ENCODE measurements at places on chromosomes 7 and 10.
A peak's percentile ranks its signal among the peaks of the same experiment; 100 is the strongest.

GRCh38 chr10:34462056-34462455 is 353.0 kb downstream of the PARD3 start:
- DNase-seq = no peak

GRCh38 chr7:12802070-12802469 is 114.6 kb downstream of the ARL4A start:
- no peak for DNase-seq

DNA sequence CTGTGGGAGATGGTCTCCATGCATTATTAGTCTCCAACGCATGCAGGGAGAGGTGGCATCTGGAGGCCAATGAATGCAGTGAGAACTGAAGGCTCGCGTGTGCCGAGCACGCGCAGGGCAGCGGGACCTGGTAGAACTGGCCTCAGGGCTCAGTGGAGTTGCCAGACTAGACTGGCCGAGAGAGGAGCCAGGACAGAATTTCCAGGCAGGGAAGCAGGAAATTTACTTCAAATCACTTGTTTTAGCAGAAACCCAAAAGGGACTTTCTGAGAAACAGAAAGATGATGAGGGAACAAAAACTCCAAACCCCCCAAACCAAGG is 311.0 kb upstream of the IMMP2L start:
- DNase-seq = no peak

GRCh38 chr10:11742779-11743298 is 657 bp downstream of the ECHDC3 start:
- no peak for DNase-seq

DNA sequence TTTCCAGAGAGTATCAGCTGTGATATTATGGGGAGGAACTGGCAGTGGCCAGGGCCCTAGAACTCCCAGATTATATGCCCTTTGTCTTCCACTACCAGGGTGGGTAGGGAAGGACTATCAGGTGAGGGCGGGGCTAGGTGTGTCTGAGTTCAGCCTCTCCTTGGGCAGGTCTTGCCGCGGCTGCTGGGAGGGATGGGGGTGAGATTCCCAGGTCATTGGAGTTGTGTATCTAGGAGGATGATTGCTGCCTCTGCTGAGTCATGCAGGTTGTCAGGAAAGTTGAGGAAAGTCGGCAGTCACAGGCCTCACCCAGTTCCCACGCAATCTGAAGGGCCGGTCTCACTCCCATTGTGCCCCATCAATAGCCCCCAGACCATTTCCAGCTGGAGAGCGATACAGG is 185.2 kb downstream of the DKK1 start:
- no peak for DNase-seq

- no peak for DNase-seq
Measured at GRCh38 chr7:42606193-42606905, 305.5 kb downstream of the C7orf25 start.

GRCh38 chr7:29414216-29414615 is 149.4 kb upstream of the PRR15 start:
- no peak for DNase-seq

DNA sequence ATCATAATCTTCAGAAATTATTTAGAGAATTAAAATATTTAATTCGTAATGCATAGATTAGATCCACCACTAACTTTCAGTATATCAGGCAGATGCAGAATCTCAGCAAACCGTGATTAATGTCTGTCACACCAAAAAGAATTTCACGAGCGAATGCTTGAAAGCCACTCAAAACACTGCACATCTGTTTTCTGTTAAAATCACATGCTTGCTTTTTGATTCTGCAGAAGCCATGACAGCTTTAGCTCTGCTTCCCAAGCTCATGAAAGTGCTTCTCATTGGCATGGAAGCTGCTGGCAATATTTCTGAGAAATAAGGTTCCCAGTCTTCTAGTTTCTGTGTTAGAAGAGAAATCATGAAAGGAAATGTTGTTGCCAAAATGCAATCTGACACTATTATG is 837.8 kb upstream of the LRRN3 start:
- DNase-seq = no peak

GRCh38 chr10:75967491-75967890 is 536.1 kb downstream of the LRMDA start:
- DNase-seq = no peak

GRCh38 chr7:135756191-135756590 is 7.6 kb upstream of the FAM180A start:
- no peak for DNase-seq

- DNase-seq = no peak
Measured at GRCh38 chr10:17354781-17355180, 99.6 kb downstream of the ST8SIA6 start.

DNA sequence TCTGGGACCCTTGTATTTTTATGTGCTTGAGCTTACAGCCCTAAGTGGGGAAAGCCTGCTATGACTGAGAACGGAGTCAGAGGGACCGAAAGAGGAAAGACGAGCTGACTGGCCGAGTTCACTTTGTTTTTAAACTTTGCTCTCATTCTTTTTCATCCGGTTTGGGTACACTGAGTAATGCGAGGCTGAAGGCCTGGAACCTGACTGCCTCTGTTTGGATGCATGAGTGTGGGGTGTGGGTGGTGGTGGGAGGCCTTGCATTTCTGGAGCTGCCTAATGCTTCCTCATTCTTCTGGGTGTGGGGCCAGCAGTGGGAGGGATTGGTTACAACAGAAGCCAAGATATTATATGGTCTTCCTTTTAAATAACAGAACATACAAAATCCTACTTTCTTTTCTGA is 155.5 kb downstream of the BUB3 start:
- DNase-seq = no peak

DNA sequence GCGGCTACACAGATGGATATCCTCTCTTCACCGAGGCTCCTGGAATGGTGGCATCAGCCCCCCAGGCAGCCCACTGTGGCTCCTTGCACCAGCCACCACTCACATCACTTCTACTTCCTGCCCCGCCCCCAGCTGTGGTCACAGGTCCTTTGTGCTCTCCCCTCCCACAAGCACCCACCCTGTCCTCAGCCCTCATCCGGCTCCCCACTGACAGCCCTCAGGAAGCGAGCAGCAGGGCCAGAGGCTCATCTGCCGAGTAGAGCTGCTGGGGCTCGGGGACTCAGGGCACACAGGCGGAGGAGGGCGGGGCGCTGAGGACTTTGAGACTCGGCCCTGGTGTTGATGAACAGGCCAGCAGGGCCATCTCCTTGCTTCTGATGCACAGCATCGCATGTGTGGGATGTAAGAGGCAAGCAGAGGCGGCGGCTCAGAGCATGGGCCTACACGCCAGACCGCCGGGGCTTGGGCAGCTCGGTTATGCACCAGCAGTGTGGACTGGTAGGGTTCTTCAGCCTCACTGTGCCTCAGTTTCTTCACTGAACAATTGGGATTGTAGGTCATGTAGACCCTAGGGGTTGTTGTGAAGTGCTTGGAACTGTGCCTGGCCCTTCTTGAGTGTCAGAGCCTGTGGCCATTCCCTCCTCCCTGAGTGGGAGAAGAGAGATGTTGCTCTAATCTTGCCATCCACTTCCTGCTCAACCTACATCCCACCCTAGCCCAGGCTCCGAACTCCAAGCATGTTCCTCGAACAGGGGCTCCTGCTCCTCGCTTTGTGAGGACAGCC is at the start of gene PRF1:
Gene PRF1, minus strand, starts transcription at position 77 of the 784 bp plus-strand sequence. CDS start 1,839 bp downstream, outside the sequence.
- DNase-seq = no peak

GRCh38 chr10:117163061-117163953 is 25.2 kb upstream of the VAX1 start:
- no peak for DNase-seq

DNA sequence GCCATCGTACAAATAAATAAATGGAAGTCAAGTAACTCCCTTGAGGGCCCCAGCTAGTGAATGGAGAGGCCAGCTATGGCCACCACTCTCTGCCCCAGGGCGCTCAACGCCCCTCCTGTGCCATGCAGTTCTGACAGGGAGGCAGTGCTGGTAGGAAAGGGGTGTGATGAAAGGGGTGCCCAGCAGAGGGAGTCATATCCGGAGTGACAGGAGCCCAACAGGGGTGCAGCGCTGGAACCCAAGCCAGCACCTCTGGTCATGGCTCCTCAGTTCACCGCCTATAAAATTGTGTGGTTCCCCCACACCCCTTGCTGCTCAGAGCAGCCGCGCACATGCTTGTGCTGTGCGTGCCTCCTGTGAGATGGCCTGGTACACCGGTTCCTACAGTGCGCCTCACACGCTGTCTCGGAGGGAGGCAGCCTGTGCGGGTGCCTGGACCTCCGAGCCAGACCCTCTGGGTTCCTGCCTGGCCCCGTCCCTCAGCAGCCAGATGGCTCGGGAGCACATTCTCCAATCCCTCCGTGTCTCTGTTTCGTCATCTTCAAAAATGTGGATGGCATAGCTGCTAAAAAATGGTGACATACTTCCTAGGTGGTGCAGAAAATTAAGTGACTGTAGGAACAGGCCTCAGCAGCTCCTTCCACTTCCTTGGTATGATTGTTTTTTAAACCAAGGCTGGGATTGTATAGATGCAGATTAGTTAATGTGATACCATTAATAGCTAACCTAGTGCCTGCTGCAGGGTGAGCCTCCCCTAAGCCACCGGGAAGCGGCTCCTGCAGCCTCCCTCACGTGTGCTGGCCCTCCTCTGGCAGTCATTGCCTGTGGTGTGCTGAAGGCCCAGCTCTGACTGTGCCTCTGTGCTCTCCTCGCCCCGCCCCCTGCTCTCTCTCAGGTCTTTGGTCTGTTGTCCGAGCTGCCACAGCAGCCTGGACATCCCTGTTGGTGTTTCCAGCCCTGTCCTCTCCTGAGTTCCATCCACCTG is 125.8 kb downstream of the EGFR start:
- no peak for DNase-seq

DNA sequence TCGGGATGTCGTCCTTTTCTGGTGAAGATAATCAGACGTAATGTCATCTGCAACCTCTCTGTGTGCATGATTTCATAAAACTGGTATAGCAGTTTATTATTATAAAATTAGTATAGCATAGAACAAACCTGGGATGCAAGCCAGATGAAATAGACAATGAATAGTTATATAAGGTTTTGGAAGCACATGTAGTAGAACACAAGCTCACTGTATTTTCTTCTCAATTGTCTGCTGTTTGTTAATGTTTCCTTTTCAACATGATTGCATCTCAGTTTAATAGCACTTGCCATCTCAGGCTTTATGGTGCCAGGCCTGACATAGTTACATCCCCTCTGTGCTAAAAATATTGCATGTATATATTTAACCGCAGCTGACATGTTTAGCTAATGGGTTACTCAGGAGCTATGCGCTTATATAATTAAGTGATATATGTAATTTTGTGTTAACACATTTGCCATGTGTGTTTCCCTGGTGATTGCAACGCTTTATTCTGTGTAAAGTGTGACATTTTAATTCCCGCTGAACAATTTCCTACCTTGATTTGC is 132.7 kb downstream of the ARID5B start:
- no peak for DNase-seq

GRCh38 chr10:72056932-72057751 is 31.2 kb downstream of the SPOCK2 start:
- no peak for DNase-seq

- DNase-seq = no peak
Measured at GRCh38 chr10:78223088-78223487, 189.4 kb downstream of the RPS24 start.

- DNase-seq = peak; percentile 42
Measured at GRCh38 chr7:74606101-74606908, 51.2 kb upstream of the GTF2I start.

- DNase-seq = no peak
Measured at GRCh38 chr10:59434463-59435321, 72.3 kb upstream of the FAM13C start.

DNA sequence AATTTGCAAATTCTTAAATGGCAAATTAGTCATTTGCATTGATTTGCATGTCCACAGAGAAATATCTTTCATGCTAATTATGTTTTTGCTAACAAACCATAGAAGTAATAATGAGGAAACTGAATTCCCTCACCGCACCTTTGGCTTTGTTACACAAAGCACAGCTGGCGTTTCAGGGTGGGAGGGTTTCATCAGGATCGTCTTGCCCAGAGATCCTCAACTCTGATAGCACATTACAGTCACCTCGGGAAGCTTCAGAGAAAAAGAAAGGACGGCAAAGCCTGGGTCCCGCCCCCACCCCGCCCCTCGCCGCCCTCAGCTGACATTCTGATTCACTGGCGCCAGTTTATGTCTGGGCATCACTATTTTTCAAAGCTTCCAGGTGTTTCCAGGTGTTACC is 119.4 kb downstream of the PTPRN2 start:
- DNase-seq = no peak

DNA sequence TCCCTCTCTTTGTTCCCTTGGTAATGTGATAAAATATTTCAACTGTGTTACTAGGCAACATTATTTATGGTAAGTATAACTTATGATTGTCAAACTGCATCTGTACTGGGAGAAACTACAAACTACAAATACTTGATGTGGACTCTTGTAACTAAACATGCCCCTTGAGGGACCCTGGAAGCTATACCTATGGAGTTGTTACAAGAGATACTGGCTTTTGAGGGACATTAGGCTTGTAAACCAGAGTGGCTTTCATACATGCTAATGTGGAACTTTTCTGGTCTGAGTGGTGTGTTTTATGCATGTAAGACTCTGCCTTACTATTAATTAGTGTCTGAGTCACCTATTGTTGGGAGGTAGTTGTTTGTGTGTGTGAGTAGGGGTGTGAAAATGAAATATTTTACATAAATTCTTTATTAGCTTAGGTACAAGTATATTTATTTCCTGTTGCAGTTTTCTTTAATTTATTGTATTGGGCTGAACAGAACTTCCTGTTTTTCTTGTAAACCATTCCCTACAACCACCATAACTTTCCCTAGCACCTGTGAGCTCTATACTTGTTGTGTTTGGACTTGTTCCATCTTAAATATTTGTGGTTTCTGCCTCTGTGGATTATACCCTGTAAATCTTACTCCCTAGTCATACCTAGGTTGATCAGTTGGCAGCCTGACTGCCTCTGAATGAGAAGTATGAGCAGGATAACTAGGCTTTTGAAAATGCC is 49.8 kb downstream of the STK31 start:
- peak; percentile 91 for DNase-seq

DNA sequence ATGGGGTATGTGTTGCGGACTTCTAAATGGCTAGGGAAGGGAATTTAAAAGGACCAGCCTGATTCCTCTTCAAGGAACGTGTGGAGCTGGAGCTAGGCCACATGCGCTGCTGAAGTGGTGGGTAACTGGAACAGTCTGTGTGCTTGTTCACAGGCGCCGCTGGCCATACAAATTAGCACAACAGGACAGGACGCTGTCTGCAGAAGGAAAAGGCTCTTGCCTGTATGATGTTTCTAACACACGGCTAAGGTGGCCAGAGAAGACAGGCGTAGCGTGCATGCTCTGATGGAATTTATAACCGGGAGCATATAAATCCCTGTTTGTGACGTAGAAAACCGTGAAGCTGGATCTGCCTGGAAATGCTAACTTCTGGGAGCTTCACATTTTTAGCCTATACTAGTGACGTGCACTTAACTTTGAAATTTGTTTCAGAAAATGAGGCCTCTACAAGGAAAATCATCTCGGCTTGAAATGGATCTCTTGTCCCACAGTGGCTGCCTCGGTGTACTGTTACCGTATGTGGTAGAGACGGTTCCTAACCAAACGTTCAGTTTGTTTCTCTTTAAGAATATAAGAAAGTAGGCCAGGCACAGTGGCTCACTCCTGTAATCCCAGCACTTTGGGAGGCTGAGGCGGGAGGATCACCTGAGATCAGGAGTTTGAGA is 569.4 kb downstream of the PTPRN2 start:
- no peak for DNase-seq

- no peak for DNase-seq
Measured at GRCh38 chr10:74008212-74008731, 10.4 kb downstream of the VCL start.

GRCh38 chr7:82851121-82851520 is 311.6 kb downstream of the PCLO start:
- no peak for DNase-seq

- DNase-seq = no peak
Measured at GRCh38 chr7:16741676-16742075, 11.9 kb upstream of the TSPAN13 start.

All from DMS153 (cell line).